ENCODE measurements at places on chromosomes 16 and 17. TPM values are rescaled to one million over a fixed set of nuclear protein-coding genes. Genes with fewer than 3 reads are reported as not detected.

The PMP22 gene
- total RNA-seq, result 92.9 TPM

The PVALEF gene
- not detected for total RNA-seq

The CACNG5 gene
- 0.52 TPM for total RNA-seq

The RGS11 gene
- total RNA-seq, result 0.52 TPM

The CLDN7 gene
- not detected for total RNA-seq

The ATP6V0D1 gene
- total RNA-seq, result 46.4 TPM

The TSR3 gene
- total RNA-seq, result 48.5 TPM

The KRTAP4-5 gene
- total RNA-seq, result not detected

The ABCA5 gene
- total RNA-seq, result 18.8 TPM

The MARF1 gene
- 16.7 TPM for total RNA-seq

The AANAT gene
- total RNA-seq, result not detected

The VMO1 gene
- 4.7 TPM for total RNA-seq

The CIITA gene
- total RNA-seq, result 1.0 TPM

The KRTAP4-3 gene
- total RNA-seq, result not detected

The STAT5B gene
- total RNA-seq, result 31.3 TPM

The BAHCC1 gene
- total RNA-seq, result 8.4 TPM

The JUP gene
- total RNA-seq, result 24.5 TPM

The CCL7 gene
- total RNA-seq, result not detected

The CCDC78 gene
- total RNA-seq, result not detected

The KRT33A gene
- total RNA-seq, result not detected

The ADORA2B gene
- total RNA-seq, result 3.1 TPM

The KCNAB3 gene
- total RNA-seq, result 0.52 TPM

The ZG16B gene
- 0.52 TPM for total RNA-seq

The SERPINF2 gene
- not detected for total RNA-seq

The TCAP gene
- total RNA-seq, result 78.8 TPM

The NPIPA5 gene
- 4.2 TPM for total RNA-seq

The ATP2A3 gene
- 3.7 TPM for total RNA-seq

The HBZ gene
- 1.0 TPM for total RNA-seq

The BRCA1 gene
- total RNA-seq, result 17.2 TPM

The PABPN1L gene
- total RNA-seq, result not detected

The KRT20 gene
- not detected for total RNA-seq

The ARL4D gene
- total RNA-seq, result 10.4 TPM

The KRTAP4-1 gene
- total RNA-seq, result not detected

The METTL2A gene
- total RNA-seq, result 18.3 TPM

The GSG1L gene
- 2.1 TPM for total RNA-seq

The KIF19 gene
- total RNA-seq, result 1.0 TPM

The HOXB1 gene
- total RNA-seq, result not detected

The TBC1D3H gene
- total RNA-seq, result not detected

The KRT33B gene
- total RNA-seq, result not detected

The LRRC46 gene
- not detected for total RNA-seq

The HEATR9 gene
- not detected for total RNA-seq

The RNF157 gene
- total RNA-seq, result 6.8 TPM

The CNGB1 gene
- not detected for total RNA-seq

The LGALS9B gene
- total RNA-seq, result not detected

The GAS7 gene
- total RNA-seq, result 58.5 TPM

The CSH1 gene
- not detected for total RNA-seq

The TLCD1 gene
- 1.6 TPM for total RNA-seq

The FBXW10 gene
- not detected for total RNA-seq

The C16orf95 gene
- total RNA-seq, result 2.6 TPM

The RHBDF1 gene
- total RNA-seq, result 19.8 TPM

The DNAI2 gene
- not detected for total RNA-seq

The FBXL19 gene
- 5.2 TPM for total RNA-seq

The TEKT1 gene
- not detected for total RNA-seq

The ZG16 gene
- total RNA-seq, result not detected

The CHMP6 gene
- 12.5 TPM for total RNA-seq

All from skeletal muscle tissue (tissue), 5 donors.